Activated CD4-positive, alpha-beta T cell treated with anti-CD3 and anti-CD28 coated beads, Interleukin-2, amount 50 U/mL, for 24 hours (primary cell): ENCODE measurements at places on chromosomes 3 and 15.

GRCh38 chr3:73855813-73856212, 231.1 kb upstream of the PDZRN3 start:
- DNase-seq: no peak

DNA sequence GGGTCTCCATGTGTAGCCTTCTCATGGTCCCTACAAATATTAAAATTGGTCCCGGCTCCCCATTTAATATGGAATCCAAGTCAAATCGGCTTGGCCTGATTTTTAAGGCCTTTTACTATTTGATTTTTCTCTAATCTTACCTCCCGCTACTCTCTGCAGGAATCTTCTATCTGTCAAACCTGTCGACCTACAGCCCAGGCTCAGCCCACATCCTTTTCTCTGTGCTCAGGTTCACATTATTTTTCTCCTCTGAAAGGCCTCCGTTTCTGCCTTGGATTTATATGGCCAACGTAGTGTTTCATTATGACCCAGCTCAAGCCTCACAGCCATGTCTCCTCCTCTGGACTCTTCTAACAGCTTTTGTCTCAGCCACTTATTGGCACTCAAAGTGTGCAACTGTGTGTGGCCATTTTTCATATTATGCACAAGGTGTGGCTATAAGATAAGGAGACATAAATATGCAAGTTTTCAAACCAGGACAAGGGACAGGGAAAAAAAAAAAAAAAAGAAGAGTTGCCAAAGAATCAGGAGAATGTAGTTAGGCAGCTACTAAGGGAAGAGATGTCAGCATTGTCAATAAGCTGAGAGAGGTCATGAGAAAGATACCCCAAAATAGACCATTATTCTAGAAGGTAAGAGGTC, 2.1 kb upstream of the GLCE start:
- DNase-seq: no peak

DNA sequence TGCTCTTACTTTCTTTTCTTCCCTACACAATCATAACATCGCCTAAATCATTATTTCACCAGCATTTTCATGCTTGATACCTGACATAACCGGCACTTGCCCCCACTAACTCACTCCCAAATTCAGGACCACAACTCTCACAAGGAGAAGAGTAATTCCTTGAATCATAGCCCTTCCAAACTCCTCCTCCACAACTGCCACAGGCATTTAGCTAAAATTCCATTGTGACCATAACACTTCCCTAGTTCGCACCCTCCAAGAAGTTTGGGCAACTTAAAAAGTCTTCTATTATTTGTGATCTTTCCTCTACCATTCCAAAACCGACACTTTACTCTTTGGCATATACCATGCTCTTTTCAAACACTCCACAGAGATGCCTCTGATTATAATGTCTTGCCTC, 59.4 kb upstream of the XRN1 start:
- no peak for DNase-seq

DNA sequence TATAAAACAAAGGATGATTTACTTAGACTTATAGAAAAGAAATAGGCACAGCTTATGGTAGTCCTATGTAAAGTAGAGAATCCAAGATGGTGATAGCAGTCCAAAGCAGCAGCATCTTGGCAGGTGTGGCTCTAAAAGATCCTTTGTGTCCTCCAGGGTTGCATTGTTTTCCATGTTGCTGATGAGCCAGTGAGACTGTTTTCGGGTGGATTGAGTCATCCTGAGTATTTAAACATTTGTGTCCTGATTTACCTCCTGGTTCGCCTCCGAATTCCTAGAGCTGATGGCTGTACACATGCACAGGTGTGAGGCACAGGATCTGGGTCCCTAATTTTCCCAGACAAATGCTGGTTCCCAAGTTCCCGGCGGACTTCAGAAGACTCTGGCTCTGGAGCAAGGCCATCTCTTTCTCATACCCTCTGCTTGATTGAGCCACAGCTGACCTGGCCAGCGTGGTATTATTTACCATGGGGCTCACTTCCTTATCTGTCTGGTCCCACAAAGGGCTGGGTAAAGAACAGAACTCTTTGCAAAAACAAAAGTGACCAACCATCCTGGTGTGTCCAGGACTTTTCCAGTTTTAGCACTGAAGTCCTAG, 51.0 kb downstream of the ARNT2 start:
- no peak for DNase-seq

DNA sequence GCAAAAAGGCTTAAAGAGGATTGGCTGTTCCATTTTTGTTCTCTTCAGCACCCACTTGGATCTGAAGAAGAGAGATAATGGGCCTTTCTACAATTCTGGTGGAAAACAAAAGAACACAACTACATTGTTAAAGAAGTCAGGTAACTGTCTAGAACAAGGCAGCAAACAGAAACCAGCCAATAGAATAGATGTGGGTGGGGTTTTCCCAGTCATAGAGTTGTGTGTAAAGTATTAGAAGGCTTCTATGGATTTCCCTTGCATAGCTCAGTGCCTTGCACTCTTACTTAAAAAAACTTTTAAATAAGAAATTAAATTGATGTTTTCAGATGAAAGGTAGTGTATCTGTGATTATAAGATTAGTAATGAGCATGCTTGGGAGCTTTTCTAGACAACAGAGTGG, 462.7 kb upstream of the ATP11B start:
- no peak for DNase-seq

DNA sequence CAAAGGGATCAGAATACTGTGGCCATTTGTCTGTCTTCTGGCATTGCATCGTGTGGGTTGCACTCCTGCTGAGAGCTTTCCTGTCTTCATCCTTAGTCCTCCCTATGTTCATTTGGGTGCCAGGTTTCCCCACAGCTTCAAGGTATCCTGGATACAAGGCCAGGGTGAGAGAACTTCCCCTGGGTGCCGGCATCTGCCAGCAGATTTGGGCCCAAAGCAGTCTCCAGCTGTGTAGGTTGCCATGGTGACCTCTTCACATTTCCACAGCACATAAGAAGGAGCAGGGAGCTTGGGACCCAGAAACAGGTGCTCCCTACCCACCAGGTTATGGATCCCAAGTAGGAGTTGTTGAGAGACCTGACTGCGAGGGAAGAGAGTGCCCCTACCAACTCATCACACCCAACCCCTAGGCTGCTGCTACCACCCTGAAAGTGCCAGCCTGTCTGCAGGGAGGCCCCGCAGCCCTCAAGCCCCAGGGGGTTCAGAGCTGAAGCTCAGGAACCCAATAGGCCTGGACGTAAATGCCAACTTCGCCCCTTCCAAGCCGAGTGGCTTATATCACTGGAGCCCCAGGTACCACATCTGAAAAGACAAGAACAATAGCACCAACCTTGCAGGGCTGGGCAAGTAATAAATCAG, 19.9 kb downstream of the TTC21A start:
- DNase-seq: no peak

- no peak for DNase-seq
Observed at GRCh38 chr15:61396235-61396919, 167.3 kb upstream of the RORA start.

DNA sequence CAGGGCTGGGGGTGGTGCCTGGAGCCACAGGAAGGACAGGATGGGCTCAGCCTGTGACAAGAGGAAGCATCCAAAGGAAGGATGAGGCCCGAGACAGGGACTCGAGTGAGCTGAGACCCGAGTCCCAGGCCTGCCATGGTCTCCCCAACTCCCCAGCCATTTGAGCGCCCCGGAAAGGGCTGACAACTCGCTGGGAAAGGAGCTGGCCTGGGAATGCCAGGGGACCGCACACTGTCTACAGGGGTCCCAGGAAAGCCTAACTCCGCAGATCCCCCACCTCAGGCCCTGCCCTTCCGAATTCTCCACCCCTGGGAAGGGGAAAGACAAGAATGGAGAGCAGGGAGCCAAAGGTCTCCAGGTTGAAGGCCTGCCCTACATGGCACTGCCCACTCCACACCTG, 21.0 kb upstream of the SHISA5 start:
- DNase-seq: no peak
